ENCODE measurements at places on chromosomes 13 and 19.
A peak's percentile ranks its signal among the peaks of the same experiment; 100 is the strongest.

DNA sequence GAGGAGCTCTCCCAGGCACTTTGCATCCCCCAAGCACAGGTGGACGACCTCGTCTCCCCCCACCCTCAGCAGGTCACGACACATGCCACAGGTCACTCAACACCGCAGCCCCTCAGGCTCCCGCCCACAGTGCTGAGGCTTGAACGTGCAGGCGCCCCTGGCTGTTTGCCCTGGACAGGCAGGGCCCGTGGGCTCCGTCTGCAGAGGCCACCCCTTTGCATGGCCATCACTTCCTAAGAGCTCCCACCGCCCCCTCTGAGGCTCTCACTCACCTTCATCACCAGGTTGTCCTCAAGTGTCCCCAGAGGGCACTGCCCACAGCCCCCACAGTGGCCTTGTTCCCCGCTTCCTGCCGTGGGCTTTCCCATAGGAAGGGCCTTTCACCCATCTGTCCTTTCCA is 132.1 kb upstream of the MCF2L start:
- DNase-seq: no peak

DNA sequence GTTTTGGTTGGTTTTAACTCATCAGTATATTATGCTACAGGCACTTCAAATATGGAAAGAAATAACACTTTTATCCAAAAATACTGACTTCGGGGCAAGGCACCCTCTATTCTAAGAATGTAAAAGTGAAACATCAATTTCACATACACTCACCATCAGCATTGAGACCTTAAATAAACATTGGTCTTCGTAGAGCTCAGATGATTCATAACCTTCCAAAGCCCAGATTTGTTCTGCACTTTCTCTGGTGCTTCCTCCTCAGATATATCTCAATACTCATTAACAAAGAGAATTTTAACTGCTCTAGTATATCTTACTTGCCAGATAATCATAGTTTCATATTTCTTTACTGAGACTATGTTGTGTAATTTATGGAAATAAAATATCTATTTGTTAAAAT is 794.3 kb downstream of the LIG4 start:
- no peak for DNase-seq

- no peak for DNase-seq
Measured at GRCh38 chr13:94263038-94263437, 216.4 kb downstream of the DCT start.

GRCh38 chr13:84670245-84670644 is 788.0 kb upstream of the SLITRK1 start:
- DNase-seq: no peak

DNA sequence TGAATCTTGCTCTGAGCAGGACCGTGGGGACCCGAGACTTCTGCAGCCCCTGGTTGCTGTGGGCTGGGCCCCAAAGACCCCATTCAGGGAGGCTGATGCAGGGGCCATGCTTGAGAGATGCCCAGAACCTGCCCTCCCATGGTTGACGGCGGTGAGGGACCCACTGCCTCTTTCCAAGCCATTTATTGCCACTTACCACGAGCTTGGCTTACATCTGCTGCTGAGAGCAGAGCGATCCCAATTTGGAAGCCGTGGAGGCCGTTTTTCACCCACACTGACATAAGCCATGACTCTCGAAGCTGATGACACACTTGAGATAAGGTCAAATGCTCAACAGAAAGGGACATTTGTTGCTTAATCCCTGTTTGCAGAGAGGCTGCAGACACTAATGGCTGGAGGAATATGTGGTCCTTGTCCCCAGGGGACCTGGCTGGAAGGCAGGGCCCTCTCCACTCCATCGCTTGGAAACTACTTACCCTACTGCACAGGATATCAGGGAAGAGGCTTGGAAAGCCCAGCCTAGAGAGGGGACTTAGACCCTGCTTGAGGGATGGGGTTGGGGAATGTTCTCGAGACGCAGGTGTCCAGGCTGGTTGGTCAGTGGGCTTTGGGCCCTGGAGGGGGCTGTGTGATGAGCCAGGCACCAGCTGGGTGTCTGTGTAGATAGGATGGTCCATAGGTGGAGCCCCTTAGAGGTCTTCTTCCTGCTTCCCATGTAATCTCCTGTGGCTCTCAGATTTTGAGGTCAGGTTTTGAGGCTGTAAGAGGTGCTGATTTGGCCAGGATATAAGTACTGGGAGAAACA is 15.3 kb downstream of the ZNF536 start:
- no peak for DNase-seq

- no peak for DNase-seq
Measured at GRCh38 chr13:110396476-110396875, 89.4 kb downstream of the COL4A2 start.

DNA sequence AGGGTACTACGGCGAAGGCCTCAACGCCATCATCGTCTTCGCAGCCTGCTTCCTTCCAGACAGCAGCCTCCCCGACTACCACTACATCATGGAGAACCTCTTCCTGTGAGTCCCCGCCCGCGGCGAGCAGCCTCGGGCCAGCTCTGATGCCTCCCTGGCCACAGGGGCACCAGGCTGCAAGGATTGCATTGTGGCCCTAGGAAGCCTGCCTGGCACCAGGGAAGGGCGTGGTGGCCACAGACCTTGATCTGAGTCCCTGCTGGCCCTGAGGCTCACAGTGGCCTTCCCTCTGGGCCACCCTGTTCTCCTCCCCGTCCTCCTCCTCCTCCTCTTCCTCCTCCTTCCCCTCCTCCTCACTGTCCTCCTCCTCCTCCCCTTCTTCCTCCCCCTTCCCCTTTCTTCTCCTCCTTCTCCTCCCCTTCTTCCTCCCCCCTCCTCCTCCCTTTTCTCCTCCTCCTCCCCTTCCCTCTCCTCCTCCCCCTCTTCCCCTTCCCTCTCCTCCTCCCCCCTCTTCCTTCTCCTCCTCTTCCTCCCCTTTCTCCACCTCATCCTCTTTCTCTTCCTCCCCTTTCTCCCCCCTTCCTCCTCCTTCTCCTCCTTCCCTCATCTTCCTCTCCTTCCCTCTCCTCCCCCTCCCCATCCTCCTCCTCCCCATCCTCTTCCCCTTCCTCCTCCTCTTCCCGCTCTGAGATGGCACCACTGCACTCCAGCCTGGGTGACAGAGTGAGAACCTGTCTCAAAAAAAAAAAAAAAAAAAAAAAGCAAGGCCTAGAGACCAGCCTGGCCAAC is 24.4 kb upstream of the NMRK2 start:
- DNase-seq: no peak

DNA sequence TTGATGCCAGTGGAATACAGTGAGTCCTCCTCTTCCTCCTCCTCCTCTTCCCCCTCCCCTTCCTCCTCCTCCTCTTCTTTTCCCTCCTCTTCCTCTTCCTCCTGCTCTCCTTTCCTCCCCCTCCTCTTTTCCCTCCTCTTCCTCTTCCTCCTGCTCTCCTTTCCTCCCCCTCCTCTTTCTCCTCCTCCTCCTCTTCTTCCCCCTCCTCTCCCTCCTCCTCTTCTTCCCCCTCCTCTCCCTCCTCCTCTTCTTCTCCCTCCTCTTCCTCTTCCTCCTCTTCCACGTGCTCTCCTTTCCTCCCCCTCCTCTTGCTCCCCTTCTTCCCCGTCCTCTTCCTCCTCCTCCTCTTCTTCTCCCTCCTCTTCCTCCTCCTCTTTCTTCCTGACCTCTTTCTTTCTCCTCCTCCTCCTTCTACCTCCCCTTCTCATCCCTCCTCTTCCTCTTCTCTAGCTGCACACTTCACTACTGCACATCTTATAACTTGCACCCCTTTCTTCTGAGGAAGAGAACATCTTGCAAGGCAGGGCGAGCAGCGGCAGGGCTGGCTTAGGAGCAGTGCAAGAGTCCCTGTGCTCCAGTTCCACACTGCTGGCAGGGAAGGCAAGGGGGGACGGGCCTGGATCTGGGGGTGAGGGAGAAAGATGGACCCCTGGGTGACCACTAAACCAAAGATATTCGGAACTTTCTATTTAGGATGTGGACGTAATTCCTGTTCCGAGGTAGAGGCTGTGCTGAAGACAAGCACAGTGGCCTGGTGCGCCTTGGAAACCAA is 5.6 kb downstream of the PDX1 start:
- no peak for DNase-seq

DNA sequence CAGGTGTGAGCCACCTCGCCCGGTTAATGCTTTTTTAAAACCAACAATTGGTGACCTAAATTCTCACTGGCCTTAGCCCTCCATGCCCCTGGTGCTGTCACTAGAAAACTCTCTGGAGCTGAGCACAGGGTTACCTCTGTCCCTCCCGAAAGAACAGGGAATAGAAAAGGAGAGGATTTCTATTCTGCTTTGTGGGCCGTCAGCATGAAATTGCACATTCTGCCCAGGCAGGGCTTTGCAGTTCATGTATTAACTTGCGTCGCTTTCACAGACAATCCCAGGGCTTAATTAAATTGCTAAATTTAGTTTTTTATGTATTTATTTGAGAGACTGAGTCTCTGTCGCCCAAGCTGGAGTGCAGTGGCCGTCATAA is 583 bp upstream of the ZNF480 start:
- DNase-seq: no peak

GRCh38 chr19:28948566-28948965 is 264.4 kb downstream of the UQCRFS1 start:
- DNase-seq: no peak

DNA sequence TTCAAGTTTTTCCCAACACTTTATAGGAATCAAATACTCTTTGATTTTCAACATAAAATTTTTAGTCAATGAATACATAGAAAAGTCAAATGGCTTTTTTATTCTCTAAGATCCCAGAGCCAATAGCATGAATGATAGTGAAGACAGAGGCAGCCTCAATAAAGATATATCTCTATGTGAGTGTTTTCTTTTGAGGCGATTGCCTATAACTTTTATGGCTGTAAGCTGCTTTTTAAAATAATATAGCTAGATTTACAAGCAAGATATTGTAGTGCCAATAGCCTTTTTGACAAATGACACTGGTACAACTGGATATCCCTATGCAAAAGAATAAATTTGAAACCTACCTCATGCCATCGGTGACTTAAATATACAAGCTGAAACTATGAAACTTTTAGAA is 1705.2 kb upstream of the PCDH20 start:
- DNase-seq: no peak

DNA sequence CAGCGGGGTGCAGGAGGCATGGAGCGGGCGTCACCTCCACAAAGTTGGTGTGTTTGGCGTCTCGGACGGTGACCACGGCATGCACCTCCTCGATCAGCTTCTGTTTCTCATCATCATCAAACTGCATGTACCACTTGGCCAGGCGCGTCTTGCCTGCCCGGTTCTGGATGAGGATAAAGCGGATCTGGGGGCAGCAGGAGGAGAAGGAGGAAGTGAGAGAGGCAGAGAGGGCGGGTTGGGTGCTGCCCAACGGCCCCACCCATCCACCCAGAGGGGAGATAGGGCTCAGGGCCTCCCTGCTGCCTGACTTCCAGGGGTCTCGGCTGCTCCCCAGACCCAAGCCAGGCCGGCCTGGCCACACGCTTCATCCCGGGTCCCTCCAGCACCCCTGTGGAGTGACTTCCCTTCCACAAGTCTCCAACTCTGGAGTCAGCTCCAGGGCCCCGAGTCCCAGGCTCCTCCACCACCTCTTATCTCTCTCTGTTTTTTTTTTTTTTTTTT is 4.6 kb downstream of the AP2S1 start:
- no peak for DNase-seq

GRCh38 chr13:37934339-37935191 is 65.0 kb upstream of the TRPC4 start:
- DNase-seq: no peak

GRCh38 chr13:39612023-39612637 is 9.1 kb upstream of the LHFPL6 start:
- DNase-seq: peak; percentile 83

Data from body of pancreas (tissue), 4 donors.